ENCODE measurements at places on chromosomes 7 and 10.

DNA sequence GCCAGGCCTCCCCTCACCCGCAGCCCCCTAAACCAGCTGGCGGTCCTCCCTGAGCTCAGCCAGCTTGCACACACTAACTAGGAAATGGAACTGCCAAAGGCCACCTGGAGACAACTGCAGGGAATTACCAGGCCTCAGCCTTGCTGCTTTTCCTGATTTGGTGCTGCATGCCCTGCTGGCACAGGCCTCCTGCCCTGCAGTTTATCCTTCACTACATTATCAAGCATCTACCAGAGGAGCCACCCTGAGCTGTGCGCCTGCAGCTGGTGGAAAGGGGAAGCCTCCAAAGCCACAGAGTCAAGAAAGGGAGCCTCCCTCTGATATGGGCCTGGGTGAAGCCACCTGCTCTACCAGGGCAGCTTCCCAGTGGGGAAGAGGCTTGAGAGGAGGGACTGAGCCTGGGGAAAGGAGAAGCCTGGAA, 139.8 kb downstream of the GRID1 start:
- DNase-seq, result no peak

GRCh38 chr7:3573151-3573550, 272.1 kb downstream of the SDK1 start:
- DNase-seq, result no peak

DNA sequence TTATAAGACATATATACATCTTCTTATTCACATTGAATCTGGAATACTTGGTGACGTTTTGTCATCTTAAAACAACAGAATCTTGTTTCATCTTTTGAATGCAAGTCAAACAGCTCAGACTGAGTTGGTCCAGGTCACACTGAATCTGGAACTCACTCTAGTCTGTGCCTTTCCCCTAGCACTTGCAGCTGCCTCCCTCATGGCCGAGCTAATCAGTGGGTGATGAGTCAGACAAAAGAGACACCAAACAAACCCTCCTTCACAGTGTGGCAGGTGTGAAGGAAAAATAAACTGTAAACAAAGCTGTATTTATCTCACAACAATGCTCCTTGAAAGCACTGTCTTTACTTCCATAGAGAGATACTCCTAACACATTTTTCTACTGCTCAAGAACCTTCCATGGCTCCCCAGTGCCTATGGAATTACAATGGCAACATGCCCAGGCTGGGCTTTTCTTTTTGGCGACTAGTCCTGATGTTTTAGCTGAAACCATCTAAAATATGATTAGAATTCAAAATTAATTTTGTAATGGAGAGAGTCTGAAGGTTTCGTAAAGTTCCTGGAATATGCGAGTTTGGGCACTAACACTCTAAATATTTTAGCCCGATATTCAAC, 140.0 kb downstream of the ZNF365 start:
- DNase-seq, result no peak

DNA sequence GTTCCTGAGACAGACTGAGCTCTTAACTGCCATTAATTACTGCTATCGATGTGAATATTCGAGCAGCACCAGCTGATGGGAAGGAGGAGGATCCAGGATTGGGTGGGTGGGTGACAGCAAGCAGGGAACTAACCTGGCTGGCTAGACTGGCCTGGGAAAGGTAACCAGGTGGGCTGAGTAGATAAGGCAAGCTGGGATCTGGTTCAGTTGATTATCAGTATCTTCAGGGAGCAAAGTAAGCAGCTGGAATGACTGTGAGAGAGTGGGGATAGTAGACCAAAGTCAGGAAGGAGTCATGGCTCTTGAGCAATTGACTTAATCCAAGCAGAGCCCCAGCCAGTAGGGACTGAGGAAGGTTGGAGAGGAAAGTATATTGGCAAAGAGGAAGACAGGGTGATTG, 46.9 kb upstream of the KMT2E start:
- no peak for DNase-seq

DNA sequence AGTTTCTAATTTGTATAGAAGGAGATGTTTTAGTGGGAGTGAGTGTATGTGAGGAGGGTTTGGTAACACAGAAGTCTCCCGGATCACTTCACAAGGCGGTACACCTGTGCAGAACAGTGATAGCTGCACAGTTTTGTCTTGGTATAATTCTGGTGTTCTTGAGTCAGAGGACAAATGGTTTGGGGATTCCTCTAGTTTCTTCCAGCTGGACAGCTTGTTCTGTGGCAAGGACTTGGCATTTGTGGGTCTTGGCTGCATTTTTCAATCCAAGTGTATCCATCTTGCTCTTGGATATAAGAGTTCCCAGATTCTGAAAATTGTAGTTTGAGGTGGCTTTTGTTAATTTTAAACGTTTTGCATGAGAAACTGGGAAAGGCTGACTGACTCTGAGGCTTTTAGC, 135.7 kb downstream of the AHR start:
- no peak for DNase-seq

DNA sequence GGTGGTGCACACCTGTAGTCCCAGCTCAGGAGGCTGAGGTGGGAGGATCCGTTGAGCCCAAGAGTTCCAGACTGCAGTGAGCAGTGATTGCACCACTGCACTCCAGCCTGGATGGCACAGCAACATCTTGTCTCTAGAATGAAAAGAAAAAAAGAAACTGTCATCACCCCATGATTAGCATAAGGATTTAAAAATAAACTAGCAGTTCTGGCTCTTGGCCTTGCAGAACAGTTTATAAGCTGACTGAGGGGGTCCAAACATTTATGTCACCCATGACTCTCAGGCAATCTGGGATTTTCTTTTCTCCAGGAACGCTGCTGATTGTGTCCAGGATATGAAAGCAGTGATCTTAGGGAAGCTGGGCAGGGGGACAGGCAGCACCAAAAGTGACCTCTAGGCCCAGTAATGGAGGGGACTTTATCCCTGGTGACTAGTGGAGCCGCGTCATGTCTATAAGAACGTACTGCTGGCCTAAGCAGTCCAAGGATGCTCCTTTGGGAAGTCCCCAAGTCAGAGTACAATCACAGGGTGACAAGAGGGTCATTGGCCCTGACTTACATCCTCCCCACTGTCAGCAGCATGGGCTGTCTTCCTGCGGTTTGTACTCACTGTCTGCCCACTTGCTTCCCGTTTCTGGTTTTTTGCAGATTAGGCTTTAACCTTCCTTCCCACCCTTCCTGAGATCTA, 177.4 kb downstream of the ARHGAP12 start:
- no peak for DNase-seq

DNA sequence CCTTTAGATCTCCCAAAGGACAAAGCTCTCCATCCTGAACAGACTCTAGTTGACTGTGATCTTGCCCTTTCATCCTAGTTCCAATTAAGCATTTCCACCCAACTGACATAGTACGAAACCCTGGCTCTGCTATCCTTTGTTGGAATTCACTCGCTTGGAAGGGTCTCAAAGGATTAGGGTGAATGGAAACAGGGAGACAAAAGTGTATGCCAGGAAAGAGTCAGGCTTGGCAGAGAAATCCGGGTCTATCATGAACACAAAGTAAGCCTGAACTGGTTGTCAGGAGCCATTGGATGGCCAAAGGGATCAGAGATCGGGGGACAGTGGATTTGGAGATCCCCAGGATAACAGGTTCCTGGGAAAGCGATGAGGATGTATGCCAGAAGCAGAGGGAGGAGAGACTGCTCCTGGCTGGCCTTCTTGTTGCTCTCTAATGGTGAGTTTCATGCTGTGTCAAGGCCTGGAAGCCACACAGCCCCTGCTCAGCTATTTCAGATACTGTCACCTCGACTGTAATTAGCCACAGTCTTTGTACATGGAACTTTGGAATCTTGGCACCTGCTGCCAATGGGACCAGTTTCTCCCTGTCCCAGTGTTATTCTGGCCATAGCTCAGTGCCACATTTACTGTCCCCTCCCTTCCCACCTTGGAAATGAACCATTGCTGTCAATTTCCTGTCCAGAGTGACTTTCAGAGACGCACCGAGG, 1168.7 kb upstream of the AUTS2 start:
- no peak for DNase-seq

- DNase-seq, result no peak
Observed at GRCh38 chr10:4557469-4557868, 268.5 kb upstream of the AKR1E2 start.

DNA sequence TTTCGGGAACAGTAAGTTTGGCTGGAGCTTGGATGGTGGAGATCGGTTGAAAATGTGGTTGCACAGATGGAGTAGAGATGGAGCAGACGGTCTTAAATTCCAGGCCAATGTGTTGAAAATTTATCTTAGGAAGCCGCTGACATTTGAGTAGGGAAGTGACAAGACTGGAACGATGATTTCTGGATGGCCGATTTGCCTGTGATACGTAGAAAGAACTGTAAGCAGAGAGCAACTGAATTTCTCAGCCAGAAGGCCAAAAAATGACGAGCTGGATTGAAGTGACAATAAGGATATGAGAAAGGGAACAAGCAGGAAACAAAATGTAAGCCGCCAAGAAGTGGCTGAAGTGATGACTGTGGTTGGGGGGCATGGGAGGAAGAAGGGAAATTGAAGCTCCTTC, 687 bp upstream of the ARMC3 start:
- no peak for DNase-seq

DNA sequence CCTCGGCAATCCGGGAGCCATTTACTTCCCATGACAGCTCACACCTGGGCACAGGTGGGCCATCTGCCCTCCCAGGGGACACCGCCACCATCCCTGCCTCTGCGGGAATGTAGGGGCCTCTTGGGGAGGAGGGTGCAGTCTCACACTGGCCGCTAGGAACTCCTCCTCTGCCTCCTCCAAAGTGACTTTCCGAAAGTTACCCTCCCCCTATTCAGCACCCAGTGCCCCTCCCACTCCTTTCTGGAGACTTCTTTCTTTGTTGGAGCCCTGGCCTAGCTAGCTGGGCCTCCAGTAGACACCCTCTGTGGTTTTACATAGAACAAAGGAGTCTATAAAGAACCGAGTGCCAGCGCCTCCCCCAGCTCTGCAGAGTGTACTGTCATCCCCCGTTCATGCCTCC, 45.8 kb upstream of the MNX1 start:
- DNase-seq, result no peak

- no peak for DNase-seq
Observed at GRCh38 chr10:58950618-58951017, 225.8 kb upstream of the PHYHIPL start.

DNA sequence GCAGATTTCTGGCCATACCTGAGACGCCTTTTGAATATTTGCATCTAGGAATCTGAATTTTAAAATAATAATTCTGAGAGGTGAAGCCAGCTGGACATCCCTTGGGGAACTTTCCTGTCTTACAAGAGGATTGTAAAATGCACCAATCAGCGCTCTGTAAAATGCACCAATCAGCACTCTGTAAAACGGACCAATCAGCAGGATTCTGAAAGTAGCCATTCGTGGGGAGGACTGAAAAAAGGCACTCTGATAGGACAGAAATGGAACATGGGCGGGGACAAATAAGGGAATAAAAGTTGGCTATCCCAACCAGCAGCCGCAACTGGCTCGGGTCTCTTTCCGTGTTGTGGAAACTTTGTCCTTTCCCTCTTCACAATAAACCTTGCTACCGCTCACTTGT, 9.9 kb downstream of the PPIF start:
- no peak for DNase-seq

GRCh38 chr7:150629347-150629746, 2.8 kb downstream of the GIMAP6 start:
- no peak for DNase-seq

GRCh38 chr10:21398563-21399231, 126.8 kb downstream of the SKIDA1 start:
- no peak for DNase-seq

DNA sequence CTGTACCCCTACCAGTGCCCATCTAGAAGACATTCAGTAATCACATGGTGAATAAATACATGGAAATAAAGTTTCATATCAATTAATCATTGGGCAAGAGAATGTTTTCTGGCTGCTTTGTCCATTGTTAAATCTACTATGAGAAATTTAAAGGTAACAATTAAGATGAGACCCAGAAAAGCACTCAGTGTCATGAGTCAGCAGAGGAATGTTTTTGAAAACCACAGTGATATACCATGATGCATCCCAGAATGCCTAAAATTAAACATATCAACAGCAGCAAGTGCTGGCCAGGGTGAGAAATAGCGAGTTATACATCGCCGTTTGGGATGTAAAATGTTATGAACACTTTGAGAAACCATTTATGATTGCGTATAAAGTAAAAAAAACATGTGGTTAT, 825.3 kb upstream of the C7orf33 start:
- no peak for DNase-seq

DNA sequence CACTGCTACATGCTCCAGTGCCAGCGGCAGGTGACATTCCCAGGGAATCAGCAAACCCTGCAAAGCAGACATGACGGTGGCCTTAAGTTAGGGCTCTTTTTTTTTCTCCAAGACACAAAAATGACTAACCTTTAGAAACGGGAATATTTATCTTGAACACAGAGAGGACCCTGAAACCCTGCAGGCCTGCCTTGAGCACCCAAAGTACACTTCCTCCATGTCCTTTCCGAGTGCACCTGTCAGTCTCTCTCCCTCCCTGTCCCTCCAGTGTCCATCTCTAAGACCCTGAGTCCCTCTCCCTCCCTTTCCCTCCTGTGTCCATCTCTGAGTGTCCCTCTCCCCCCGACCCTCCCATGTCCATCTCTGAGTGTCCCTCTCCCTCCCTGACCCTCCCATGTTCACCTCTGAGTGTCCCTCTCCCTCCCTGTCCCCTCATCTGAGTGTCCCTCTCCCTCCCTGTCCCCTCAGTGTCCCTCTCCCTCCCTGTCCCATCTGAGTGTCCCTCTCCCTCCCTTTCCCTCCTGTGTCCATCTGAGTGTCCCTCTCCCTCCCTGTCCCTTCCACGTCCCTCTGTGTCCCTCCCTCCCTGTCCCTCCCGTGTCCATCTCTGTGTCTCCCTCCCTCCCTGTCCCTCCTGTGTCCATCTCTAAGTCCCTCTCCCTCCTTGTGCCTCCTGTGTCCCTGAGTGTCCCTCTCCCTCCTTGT, 51.2 kb upstream of the CAMK2B start:
- DNase-seq, result no peak

GRCh38 chr10:4885162-4885561, 59.2 kb downstream of the AKR1E2 start:
- DNase-seq, result no peak

- DNase-seq, result no peak
Observed at GRCh38 chr10:62903828-62904227, 87.7 kb upstream of the EGR2 start.

- no peak for DNase-seq
Observed at GRCh38 chr10:114541081-114541796, 116.8 kb downstream of the ABLIM1 start.

- DNase-seq, result no peak
Observed at GRCh38 chr10:109861081-109861480, 62.2 kb downstream of the XPNPEP1 start.
